ENCODE measurements at places on chromosomes 11 and 22. TPM values are rescaled to one million over a fixed set of nuclear protein-coding genes. Genes with fewer than 3 reads are reported as not detected.

- H3K27me3 ChIP-seq: no peaks in the 10 kb centered on the region
- H3K27ac ChIP-seq: no peak overlapping the region
- DNase-seq: no peak
- H3K4me1 ChIP-seq: no peaks in the 10 kb centered on the region
- no peak overlapping the region for H3K4me3 ChIP-seq
These were observed 280.6 kb upstream of the ANO5 start for GRCh38 chr11:21912285-21912684.

GRCh38 chr11:6646576-6646917 lies 9.1 kb downstream of the DCHS1 start:
- H3K36me3 ChIP-seq: no peaks in the 10 kb centered on the region
- no peaks in the 10 kb centered on the region for H3K27me3 ChIP-seq
- H3K4me3 ChIP-seq: no peak overlapping the region
- peak overlapping the region; percentile 86 for H3K27ac ChIP-seq
- no peak for DNase-seq

GRCh38 chr22:50526834-50527801 lies 1.7 kb upstream of the SCO2 start:
- peaks cover 49% of the 10 kb centered on the region for H3K4me1 ChIP-seq
- H3K4me3 ChIP-seq: peak overlapping the region; percentile 70
- no peaks in the 10 kb centered on the region for H3K27me3 ChIP-seq
- peaks cover 9% of the 10 kb centered on the region for H3K36me3 ChIP-seq
- DNase-seq: no peak

- DNase-seq: no peak
- H3K4me1 ChIP-seq: no peaks in the 10 kb centered on the region
- H3K27ac ChIP-seq: no peak overlapping the region
- no peak overlapping the region for H3K4me3 ChIP-seq
These were observed 72.9 kb upstream of the SEPTIN5 start for GRCh38 chr22:19641254-19641982.

DNA sequence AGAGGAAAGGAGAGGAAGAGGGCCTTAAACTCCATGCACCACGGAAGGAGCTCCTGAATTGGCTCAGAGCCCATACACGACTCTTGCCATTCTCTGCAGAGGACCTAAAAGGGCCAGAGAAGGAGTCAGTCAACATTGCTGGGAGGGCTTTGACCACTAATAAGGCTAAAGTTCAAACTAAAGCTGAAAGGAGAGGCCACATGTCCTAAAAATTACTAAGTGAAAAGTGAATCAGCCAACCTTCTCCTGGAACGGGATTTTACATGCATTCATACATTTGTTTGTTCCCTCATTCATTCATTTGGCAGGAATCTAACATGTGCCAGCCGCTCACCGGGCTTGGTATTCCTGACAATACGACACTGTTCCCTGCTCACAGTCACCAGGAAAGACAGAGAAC lies 10.5 kb downstream of the CLMP start:
- no peaks in the 10 kb centered on the region for H3K27me3 ChIP-seq
- peaks cover 3% of the 10 kb centered on the region for H3K4me1 ChIP-seq
- no peaks in the 10 kb centered on the region for H3K36me3 ChIP-seq

DNA sequence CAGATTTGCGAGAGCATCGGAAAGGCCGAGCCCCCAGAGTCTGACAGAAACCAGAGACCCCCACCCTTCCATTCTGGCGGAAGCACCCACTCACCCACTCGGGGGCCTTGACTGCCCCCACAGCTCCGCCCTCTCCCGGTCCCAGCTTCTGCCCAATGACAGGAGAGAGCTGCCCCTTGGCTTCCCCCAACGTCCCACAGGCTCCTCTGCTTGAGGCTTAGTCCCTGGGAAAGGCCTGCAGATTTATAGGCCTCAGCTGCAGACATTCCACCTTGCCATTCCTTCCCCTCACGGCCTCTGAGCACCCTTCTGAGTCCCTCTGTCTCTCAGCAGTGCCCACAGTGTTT lies 125.0 kb upstream of the NCAM1 start:
- H3K4me3 ChIP-seq: no peak overlapping the region
- no peaks in the 10 kb centered on the region for H3K4me1 ChIP-seq
- no peaks in the 10 kb centered on the region for H3K36me3 ChIP-seq
- H3K27me3 ChIP-seq: no peaks in the 10 kb centered on the region
- DNase-seq: peak; percentile 20

- H3K27ac ChIP-seq: peak overlapping the region; percentile 70
- no peak overlapping the region for H3K4me3 ChIP-seq
- H3K27me3 ChIP-seq: no peaks in the 10 kb centered on the region
- H3K4me1 ChIP-seq: peaks cover 14% of the 10 kb centered on the region
- no peak for DNase-seq
These were observed 38.7 kb downstream of the TMEM45B start for GRCh38 chr11:129854232-129854805.

DNA sequence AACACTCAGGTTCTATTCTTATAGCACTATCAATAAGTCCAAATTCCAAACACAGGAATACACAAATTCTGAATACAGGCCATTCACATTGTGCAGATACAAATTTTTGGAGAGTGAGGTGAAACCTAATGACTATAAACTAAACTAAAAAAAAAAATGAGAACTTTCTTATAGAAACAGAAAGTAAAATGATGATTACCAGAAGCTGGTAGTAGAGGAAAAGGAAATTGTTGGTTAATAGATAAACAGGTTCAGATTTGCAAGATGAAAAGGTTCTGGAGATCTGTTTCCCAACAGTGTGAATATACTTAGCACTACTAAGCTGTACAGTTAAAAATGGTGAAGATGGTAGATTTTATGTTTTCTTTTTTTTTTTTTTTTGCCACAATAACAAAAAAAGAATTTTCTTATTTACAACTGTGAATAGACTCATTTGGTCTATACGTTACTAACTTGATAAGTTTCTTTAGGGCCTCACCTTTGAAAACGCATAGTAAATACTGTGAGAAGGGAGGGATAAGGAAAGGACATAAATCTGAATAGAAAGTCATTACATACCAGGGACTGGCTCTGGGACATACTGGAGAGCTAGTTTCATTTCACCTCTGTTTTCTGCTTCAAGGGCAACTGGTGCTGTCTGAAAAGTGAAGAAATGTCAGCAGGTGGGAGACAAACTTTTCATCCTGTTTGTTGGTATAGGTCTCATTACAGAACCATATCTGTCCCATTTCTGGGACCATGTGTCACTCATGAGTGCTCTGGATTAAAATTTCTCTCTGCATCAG lies 14.2 kb upstream of the CCDC89 start:
- no peak overlapping the region for H3K4me3 ChIP-seq
- H3K36me3 ChIP-seq: no peaks in the 10 kb centered on the region
- DNase-seq: no peak
- no peak overlapping the region for H3K27ac ChIP-seq
- no peaks in the 10 kb centered on the region for H3K27me3 ChIP-seq

- H3K27ac ChIP-seq: no peak overlapping the region
- no peak for DNase-seq
- no peaks in the 10 kb centered on the region for H3K27me3 ChIP-seq
These were observed 110.2 kb downstream of the TRIM29 start for GRCh38 chr11:120027546-120028180.

HBG2 gene
- 10.0 TPM for total RNA-seq

DNA sequence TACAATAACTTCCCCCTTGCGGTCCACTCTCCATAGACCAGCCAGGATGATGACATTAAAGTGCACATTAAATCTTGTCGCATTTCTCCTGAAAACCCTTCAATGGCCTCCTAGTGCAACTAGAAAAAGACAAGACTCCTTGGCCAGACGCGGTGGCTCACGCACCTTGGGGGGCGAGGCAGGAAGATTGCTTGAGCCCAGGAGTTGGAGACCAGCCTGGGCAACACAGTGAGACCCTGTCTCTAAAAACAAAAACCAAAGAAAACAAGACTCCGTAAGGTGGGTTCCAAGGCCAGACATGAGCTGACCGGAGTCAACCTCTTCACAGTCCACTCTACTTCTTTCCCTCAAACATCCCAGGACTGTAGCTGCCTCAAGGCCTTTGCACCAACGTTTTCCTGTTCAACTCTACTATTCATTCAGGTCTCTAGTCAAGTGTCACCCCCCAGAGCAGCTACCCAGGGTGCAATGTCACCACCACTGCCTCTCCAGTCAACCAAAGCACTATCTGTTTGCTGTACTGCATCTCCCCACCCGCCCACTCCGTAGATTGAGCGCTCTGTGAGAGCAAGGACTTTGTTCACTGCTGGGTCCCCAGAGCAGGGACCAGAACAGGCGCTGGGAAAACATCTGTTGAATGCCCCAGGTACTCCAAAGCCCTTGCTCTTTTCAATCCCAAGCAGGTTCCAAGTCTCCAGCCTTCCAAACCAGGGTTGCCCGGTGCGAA lies 739 bp downstream of the ZMAT5 start:
- no peak for DNase-seq
- peak overlapping the region; percentile 90 for H3K27ac ChIP-seq
- peak overlapping the region; percentile 78 for H3K4me3 ChIP-seq
- H3K4me1 ChIP-seq: peaks cover 27% of the 10 kb centered on the region
- H3K27me3 ChIP-seq: no peaks in the 10 kb centered on the region

DNA sequence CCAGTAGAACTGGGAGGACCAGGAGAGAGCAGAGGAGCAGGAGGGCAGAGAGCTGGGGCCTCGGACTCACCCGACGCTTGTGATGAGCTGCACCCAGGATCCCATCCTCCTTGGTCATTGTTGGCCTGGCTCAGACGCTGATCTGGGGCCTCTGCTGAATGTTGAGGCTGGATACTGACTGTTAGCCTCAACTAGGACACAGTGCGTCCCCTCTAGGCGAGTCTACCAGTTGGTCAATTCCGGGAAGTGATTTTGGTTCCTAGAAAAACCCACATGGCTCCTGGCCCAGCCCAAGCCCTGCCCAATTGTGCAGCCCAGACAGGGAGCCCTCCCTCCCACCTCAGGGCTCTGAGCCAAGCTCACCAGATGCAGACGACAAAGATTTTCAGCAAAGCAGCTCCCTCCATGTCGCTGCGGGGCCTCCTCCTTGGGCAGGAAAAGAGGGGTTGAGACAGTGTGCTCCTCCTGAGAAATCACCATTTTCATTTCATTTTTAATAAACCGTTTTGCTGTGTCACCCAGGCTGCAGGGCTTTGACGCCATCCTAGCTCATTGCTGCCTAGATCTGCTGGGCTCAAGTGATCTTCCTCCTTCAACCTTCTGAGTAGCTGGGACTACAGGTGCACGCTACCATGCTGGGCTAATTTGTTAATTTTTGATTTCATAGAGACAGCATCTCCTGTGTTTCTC lies at the start of gene APOL4:
Gene APOL4 (minus strand): TSS at position 180 of the 690 bp plus-strand sequence. CDS start 75 bp downstream, at position 105.
- peak within 1 kb of the TSS; percentile 73 for H3K27ac ChIP-seq
- peaks cover 22% of the 10 kb centered on the region for H3K4me1 ChIP-seq
- H3K36me3 ChIP-seq: no peaks in the 10 kb centered on the region
- H3K4me3 ChIP-seq: no peak within 1 kb of the TSS
- DNase-seq: peak; percentile 11

GRCh38 chr22:49616356-49617231 lies 211.1 kb downstream of the BRD1 start:
- no peaks in the 10 kb centered on the region for H3K4me1 ChIP-seq
- H3K27me3 ChIP-seq: no peaks in the 10 kb centered on the region
- H3K36me3 ChIP-seq: no peaks in the 10 kb centered on the region
- H3K27ac ChIP-seq: no peak overlapping the region

DNA sequence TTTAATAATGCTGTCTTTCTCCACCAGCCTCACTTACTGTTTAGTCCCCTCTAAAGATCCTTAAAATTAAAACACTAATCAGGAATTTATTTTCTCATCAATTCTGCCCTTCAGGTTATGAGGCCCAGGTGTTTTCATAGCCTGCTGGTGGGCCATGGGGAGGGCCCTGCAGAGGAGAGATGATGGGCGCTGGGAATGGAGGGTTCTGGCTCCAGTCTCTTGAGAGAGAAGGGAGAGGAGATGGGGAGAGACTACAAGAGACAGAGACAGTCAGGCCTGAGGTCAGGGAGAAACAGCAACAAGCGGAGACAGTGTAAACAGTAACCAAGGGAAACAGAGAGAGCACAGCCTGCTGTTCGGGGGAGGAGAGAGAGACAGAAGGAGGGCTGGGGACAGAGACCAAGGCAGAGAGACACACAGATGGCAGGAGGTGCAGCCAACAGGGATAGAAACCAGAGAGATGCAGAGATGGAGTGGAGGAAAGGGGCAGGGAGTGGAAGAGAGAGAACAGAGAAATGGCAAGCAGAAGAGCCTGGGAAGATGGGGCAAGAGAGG lies 187.3 kb upstream of the SYT13 start:
- no peak overlapping the region for H3K27ac ChIP-seq
- H3K36me3 ChIP-seq: no peaks in the 10 kb centered on the region
- H3K4me1 ChIP-seq: no peaks in the 10 kb centered on the region

DNA sequence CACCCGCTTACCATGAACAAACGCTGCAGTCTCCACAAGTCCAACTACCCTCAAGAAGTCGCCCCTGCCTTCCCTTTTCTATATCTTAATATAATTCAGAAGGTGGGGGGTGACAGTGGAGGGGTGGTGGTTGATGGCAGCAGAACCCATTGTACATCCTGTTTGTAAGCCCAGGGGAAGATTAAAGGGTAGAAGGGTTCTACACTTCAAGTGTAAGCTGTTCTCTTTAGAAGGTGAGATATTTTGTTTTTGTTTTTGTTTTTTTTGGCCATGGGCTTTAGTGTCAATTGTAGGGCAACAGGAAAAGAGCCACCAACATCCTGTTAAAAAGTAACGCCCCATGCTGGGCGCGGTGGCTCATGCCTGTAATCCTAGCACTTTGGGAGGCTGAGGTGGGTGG lies 34.9 kb upstream of the RRAS2 start:
- no peak overlapping the region for H3K4me3 ChIP-seq
- H3K36me3 ChIP-seq: no peaks in the 10 kb centered on the region
- H3K27ac ChIP-seq: no peak overlapping the region
- H3K4me1 ChIP-seq: no peaks in the 10 kb centered on the region

DNA sequence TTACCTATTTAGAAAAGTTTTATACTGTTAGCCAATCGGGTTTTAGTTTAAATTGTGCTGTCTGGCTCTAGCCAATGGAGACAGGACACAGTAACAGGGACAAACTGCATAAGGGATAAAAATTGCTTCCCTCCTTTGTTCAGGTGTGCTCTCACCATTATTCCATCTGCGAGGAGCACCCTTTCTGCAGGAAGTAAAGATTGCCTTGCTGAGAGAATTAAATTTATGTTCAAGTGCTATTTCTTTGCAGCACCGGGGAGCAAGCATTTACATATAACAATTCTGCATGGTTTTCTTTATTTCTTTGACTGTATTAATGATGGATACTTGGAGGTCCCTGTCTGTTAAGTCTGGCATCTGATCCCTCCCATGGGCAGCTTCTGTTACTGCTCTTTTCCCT lies 80.5 kb downstream of the BRD1 start:
- H3K4me1 ChIP-seq: no peaks in the 10 kb centered on the region
- H3K27ac ChIP-seq: no peak overlapping the region
- DNase-seq: no peak

- no peak for DNase-seq
- H3K27me3 ChIP-seq: no peaks in the 10 kb centered on the region
- no peaks in the 10 kb centered on the region for H3K36me3 ChIP-seq
- no peak overlapping the region for H3K4me3 ChIP-seq
These were observed 273.2 kb downstream of the TENM4 start for GRCh38 chr11:79167510-79168188.

DNA sequence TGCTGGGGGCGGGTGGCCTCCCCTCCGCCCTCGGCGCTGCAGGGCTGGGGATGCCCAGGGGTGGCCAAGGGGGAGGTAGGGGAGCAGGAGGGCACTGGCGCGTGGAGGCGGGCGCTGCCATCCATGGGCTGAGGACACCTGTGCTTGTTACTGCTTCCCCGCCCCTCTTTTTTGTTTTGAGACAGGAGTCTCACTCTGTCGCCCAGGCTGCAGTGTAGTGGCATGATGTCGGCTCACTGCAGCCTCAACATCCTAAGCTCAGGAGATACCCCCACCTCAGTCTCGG lies 683 bp upstream of the FADS3 start:
- peak overlapping the region; percentile 88 for H3K27ac ChIP-seq
- H3K4me3 ChIP-seq: peak overlapping the region; percentile 95
- H3K36me3 ChIP-seq: no peaks in the 10 kb centered on the region
- H3K4me1 ChIP-seq: peaks cover 30% of the 10 kb centered on the region
- no peaks in the 10 kb centered on the region for H3K27me3 ChIP-seq

VWA5A gene
- total RNA-seq: 32.5 TPM

- H3K4me1 ChIP-seq: peaks cover 16% of the 10 kb centered on the region
- H3K36me3 ChIP-seq: no peaks in the 10 kb centered on the region
- peak overlapping the region; percentile 80 for H3K27ac ChIP-seq
These were observed 5.9 kb downstream of the CENPM start for GRCh38 chr22:41940832-41941765.
